ENCODE measurements at places on chromosomes 4 and X.
A peak's percentile ranks its signal among the peaks of the same experiment; 100 is the strongest.

- DNase-seq, result no peak
Observed at GRCh38 chr4:182683661-182684060, 233.5 kb downstream of the DCTD start.

DNA sequence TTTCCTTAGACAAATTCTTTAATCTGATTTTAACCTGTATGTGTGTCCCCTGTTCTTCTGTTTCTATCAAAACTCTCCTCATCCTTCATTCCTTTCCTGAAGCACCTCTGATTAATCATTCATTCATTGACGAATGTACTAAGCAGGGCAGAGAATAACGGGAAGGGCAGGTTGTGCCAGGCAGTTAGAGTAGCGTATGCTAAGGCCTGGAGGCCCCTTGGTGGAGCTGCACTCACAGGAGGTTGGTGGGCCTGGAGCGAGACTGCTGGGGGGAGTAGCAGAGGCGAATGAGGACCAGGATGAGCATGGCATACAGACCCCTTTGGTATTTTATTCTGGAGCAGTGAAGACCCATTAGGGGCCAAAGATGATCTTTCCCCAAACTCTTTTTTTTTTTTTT lies 22.5 kb downstream of the PTTG2 start:
- DNase-seq, result no peak

GRCh38 chrX:120512627-120513026 lies 43.5 kb upstream of the LAMP2 start:
- no peak for DNase-seq

- DNase-seq, result peak; percentile 47
Observed at GRCh38 chrX:38175139-38175538, 45.5 kb downstream of the SRPX start.

DNA sequence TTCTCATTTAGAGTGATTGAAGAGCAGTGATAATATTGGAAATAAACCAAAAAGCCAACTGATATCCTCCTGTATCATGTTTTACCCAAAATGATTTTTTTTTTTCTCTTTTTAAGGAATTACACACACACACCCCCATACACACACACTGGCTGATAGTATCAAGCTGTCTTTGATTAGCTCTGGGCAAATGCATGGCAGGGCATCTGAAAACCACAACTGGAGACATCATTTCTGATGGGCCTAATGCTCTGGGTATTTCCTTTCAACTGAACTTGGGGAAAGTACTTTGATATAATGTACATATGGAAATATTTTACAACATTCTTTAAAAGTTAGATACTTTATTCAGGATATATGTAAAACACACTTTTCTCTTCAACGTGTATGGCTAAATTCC lies 14.2 kb upstream of the OSTC start:
- DNase-seq, result no peak

DNA sequence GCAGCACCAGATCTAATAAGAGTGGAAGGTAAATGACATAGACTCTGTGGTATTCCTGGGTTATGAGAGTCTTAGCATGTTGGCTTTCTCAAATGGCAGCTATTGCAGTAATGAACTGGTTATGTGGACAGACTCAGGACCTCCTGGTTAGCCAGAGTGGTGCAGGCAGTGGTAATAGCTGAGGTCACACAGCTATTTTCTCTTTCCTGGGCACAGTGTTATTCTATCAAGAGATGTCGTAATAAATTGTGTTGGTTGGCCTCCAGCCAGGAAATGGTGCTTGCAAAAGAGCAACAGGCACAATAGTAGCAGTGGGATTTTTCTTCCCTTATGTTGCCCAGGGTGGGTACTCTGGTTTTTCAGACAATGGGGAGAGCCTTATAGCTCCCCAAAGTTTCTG lies 279.2 kb upstream of the FGF16 start:
- no peak for DNase-seq

- DNase-seq, result no peak
Observed at GRCh38 chr4:38056011-38056685, 96.0 kb downstream of the PTTG2 start.

GRCh38 chr4:141467225-141467624 lies 169.2 kb upstream of the IL15 start:
- no peak for DNase-seq

- DNase-seq, result no peak
Observed at GRCh38 chr4:154998284-154998683, 210.2 kb upstream of the NPY2R start.

GRCh38 chr4:76640353-76640910 lies 205.4 kb downstream of the SHROOM3 start:
- no peak for DNase-seq

DNA sequence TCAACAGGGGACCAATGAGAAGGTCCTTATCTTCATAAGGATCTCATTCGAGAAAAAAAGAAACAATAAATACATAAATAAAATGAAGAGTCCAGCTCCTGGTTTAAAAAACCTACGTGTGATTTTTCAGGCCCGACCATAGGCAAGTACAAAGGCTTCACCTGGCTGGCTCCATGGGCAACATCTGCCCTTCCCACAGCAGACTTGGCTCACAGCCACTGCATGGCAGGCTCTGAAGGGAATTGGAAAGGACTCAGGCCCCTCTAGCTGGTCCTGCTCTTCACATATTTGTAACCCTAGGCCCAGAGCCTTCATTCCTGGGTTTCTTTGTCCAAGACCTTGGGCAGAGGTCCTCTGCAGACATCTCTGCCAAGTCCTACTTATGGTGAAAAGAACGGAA lies 228.1 kb downstream of the QDPR start:
- DNase-seq, result no peak

- no peak for DNase-seq
Observed at GRCh38 chr4:124697441-124697840, 15.1 kb downstream of the ANKRD50 start.

GRCh38 chrX:114889481-114889880 lies 127.9 kb downstream of the IL13RA2 start:
- no peak for DNase-seq

Measured in ureter (tissue), 1 donor.